ENCODE measurements at places on chromosomes 6 and 20. TPM values are rescaled to one million over a fixed set of nuclear protein-coding genes. Genes with fewer than 3 reads are reported as not detected.

The IL17A gene
- not detected for polyA plus RNA-seq

DNA sequence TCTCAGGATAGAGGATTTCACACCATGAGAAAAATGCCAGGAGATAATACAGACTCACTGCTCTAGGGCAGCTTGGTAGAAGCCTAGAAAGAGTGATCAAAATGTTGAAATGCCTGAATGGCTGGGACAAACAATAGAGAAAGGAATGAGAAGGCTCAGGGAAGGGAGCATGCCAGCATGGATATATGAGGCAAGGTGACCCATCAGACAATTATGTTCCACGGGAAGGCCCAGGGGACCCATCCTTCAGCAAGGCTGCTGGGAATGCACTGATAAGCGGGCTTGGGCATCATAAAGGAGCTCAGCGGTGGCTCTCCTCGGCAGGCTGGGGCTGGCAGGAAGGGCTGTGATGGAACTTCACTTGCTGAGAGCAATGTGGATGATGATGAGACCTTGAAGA is 12.2 kb downstream of the HEBP2 start:
- DNase-seq = no peak

The CPNE5 gene
- polyA plus RNA-seq = 1.8 TPM

The HMGN3 gene
- polyA plus RNA-seq = 54.8 TPM

DNA sequence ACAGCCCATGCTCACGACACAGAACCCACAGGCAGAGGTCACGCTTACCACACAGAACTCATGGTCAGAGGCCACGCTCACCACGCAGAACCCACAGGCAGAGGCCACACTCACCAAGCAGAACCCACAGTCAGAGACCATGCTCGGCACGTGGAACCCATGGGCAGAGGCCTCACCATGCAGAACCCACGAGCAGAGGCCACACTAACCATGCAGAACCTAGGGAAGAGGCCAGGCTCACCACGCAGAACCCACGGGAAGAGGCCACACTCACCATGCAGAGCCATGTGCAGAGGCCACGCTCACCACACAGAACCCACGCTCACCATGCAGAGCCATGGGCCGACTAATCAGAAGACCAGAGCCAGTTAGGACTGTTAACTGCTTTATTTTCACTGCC is 203.2 kb upstream of the THBS2 start:
- no peak for DNase-seq

DNA sequence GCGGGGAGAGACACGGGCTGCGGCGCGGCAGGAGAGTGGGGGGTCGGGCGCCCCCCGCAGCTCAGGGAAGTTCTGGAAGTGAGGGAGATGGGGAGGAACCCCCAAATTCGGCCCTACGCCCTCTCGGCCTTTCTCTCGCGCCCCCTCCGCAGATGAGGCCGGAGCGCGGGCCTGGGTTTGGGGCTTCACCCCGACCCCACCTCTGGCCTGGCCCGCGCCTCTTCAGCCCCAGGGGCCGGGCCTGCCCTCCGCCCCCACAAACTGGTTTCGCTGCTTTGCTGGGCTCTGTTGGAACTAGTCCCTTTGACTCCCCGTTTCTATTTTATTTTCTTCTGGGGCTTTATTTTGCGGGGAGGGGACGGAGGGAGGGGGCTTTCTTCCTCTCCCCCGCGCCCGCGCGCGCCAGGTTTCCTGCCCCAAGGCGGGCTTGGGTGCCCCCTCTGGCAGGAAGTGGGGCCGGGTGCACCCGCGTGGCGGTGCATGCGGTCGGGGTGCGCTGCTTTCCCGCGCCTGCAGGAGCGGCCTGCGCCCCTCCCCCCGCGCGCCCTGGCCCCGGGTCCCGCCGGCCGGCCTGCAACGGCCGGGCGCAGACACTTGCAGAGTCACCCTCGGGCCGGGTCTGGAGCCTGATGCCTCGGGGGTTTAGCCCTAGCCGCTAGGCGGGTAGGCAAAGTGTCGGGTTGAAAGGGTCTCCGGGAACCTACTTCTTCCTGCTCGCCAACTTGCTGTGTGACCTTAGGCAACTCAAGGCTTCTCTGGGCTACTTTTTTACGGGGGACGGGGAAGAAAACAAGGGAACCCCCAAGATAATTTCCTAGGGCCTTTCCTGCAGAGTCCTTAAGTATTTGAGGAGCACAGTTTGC is 1.3 kb downstream of the HMGA1 start:
- DNase-seq = peak; percentile 63

GRCh38 chr6:8000636-8001035 is 63.6 kb downstream of the BLOC1S5 start:
- DNase-seq = no peak

The OXT gene
- polyA plus RNA-seq = not detected

- DNase-seq = peak; percentile 63
Measured at GRCh38 chr6:142207265-142207877, 60.3 kb downstream of the VTA1 start.

DNA sequence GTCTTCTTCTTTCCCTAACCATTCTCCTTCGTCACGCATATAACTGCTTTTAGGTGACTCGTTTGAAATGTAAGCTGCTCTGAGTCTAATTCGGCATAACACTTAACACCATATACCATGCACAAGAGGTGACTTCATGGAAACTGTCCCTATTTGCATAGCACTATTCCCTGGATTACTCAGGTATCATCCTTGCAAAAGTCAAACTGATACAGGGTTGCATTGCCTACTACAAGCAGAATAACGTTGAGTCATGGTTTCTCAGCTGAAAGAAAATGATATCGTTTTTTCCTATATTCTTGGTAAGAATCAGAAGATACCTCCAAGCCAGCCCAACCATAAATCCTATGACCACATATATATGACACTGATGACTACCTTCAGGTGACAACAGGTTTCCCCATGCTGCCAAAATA is 227.5 kb downstream of the ATXN1 start:
- no peak for DNase-seq

The MYLK4 gene
- 0.11 TPM for polyA plus RNA-seq

GRCh38 chr6:35857853-35858252 is 52.7 kb downstream of the LHFPL5 start:
- no peak for DNase-seq

The CLVS2 gene
- 0.20 TPM for polyA plus RNA-seq

Data from H1 (cell line).